ENCODE measurements at places on chromosomes 3 and 15.

DNA sequence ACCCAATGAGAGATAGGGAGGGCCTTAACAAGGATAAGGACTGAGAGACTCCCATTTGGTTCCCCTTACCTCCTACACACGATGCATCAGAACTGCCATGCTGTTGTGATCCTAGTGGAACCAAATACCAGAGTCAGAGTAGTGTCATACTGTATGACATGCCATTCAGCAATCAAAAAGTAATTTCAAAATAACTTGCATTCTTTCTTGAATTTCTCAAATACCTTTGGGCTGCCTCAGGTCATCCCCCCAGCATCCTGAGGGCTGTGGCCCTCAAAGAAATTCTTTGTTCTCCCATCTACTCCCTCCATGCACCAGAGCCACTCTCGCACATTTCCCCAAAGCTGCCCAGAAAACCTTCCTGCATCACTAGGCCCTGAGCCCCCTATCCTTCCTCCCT is 68.9 kb upstream of the PPP2R3A start:
- DNase-seq: no peak

- no peak for DNase-seq
These were observed 363.5 kb upstream of the FRG2C start for GRCh38 chr3:75300606-75301005.

- DNase-seq: no peak
These were observed 36.8 kb upstream of the NEO1 start for GRCh38 chr15:73015493-73015892.

- DNase-seq: no peak
These were observed 3.6 kb upstream of the GK5 start for GRCh38 chr3:142228964-142229363.

DNA sequence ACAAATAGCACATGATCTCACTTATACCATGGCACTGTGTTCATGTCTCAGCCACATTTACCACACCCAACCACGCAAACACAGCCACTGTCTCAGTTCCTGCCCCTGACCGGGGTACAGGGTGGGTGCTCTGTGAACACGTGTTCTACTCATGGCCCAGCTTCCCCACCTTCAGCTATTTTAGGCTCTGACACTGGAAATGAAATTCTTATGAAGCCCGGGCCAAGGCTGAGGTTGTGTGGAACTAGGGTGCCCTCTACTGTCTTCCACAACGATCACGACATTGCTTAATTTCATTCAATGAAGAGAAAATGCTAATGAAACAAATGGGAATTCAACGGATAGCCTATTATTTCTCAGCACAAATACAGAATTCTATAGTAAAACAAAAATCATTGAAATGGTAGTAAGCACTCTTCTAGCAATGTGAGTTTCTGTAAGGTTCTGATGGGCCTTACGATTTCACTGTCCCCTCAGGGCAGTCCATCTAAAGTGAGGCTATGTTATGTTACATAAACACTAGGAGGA is 2.1 kb upstream of the GABRA5 start:
- DNase-seq: peak; percentile 2

DNA sequence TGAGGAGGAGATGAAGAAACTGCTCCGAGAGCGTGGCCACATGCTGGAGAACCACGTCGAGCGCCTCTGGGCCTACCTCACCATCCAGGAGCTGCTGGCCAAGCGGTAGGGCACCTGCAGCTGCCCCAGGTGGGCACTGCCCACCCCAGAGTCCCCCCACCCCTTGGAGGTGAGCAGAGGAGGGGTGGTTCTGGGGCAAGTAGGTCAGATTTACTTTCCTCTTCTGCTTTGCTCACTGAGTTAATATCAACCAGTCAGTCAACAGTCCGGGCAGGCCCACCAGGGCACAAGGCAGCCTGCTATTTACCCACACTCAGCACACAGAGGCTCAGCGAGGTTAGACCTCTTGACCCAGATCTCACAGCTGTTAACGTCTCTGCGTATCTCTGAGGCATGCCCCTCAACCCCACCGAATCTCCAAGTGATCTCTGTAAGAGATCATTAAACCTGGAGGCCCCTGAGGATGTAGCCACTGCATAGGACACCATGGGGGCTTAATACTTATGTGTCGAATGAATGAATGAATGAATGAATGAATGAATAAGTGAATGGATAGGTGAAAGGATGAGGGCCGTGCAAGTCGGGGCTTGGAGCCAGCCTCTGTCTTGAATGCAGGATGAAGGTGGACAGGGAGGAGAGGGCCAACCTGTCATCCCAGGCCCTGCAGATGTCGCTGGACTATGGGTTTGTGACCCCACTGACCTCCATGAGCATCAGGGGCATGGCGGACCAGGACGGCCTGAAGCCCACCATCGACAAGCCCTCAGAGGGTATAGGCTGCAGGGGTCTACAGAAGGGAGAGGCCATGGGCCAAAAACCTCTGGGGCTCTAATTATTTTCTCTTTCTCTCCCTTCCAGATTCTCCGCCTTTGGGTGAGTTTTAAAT is 8.0 kb upstream of the ITIH3 start:
- DNase-seq: no peak

DNA sequence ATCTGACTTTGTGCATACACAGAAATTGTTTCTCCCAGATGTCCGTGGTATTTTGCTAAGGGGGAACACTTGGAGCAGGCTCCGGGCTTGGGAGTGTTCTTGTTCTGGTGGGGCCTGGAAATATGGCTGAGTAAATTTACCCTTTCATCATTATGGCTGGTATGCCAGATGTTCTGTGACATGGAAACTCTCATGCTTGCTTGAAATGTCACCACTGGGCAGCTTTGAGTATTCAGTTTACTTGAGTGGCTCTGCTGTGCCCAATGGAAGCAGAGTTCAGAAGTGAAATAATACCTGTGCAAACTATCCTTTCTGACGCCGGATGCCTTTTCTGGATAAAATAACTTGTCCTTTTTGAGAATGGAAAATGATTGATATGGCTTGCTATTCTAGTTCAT is 283.6 kb upstream of the TPM1 start:
- no peak for DNase-seq

- DNase-seq: no peak
These were observed 123.2 kb upstream of the PLCL2 start for GRCh38 chr3:16761571-16761970.

GRCh38 chr3:87336761-87337160 is 60.4 kb upstream of the POU1F1 start:
- DNase-seq: no peak

DNA sequence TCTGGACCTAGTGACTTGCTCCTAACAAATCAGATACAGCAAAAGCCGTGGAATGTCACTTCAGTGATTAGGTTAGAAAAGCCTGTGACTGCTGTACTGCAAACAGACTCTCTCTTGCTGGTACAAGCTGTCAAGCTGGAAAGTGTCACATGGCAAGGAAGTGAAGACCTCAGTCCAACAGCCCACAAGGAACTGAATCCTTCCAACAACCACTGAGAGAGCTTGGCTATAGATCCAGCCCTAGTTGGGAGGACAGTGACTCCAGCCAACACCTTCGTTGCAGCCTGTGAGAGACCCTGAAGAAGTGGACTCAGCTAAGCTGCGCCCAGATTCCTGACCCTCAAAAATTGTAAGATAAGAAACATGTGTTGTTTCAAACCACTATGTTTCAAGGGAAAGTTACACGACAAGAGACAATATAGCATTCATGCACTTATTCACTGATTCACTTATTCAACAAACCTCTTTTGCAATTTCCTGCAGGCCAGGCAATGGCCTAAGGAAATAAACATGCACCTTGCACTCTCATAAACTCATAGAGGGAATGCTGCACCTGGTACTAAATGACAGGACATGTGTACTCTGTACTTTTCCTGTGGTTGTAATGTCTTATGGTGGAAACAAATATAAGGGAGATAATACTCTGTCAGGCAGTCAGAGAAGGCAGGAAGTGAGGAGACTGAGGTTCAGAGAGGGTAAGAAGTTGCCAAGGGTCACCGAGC is 142.9 kb downstream of the CADPS start:
- DNase-seq: no peak

DNA sequence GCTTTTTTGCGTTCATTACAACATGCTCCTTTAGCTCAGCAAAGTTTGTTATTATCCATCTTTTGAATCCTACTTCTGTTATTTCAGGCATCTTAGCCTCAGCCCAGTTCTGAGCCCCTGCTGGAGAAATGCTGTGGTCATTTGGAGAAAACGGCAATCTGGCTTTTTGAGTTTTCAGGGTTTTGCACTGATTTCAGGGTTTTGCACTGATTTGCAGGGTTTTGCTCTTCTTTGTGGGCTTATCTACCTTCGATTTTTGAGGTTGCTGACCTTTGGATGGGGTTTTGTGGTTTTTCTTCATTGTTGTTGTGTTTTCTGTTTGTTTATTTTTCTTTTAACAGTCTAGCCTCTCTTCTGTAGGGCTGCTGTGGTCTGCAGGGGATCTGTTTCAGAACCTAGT is 137.4 kb downstream of the RSRC1 start:
- DNase-seq: no peak

DNA sequence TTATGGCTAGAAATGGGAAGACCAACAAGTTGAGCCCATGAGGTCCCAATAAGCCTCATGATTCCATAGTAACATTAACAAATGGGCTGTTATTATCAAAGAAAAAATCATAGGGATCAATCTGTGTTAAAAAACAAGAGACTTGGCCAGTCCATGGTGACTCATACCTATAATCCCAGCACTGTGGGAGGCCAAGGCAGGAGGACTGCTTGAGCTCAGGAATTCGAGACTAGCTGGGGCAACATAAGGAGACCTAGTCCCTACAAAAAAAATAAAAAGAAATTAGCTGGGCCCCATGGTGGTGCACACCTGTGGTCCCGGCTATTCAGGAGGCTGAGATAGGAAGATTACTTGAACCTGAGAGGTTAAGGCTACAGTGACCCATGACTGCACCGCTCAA is 124.8 kb downstream of the DMXL2 start:
- DNase-seq: no peak

DNA sequence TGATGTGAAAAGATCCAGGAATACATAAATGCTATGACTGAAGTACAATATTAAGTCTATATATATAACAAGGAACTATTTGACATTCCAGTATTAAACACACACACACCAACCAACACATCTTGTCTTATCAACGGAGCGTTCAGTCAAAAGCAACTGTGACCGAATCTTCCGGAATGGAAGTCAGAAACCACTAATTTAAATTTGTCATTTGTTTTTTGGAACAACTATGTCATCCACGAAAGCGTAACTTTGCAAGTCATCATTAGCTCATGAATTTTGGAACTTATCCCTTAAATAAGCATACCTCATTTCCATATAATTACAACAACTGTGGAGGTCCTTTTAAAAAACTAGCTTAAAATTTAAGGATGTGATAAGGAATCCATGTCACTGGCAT is 5.0 kb downstream of the ZNF385D start:
- no peak for DNase-seq

- no peak for DNase-seq
These were observed 663 bp downstream of the PDCD10 start for GRCh38 chr3:167733961-167734497.

- DNase-seq: no peak
These were observed 109.1 kb downstream of the LPP start for GRCh38 chr3:188262913-188263683.

- DNase-seq: no peak
These were observed 502.1 kb downstream of the ZBBX start for GRCh38 chr3:166877971-166878370.

- DNase-seq: no peak
These were observed 7.7 kb downstream of the SLC6A6 start for GRCh38 chr3:14410106-14410502.

DNA sequence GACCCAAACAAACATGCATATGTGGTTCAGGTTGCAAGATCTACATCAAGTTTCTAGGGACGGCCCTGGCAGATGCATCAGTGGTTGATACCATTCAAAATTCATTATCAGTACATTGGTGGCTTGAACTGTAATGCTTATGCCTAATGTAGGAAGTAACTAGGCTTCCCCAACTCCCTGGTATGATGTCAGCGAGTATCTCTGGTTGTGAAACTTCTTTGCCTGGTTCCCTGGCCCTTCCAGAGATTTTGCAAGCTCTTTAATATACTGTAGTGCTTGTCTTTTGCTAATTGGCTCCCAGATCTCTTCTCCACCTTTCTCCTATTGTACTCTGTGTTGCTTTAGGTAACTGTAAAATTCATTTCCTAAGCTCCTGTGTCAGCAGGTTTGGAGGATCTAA is 114.8 kb upstream of the RARB start:
- DNase-seq: no peak

DNA sequence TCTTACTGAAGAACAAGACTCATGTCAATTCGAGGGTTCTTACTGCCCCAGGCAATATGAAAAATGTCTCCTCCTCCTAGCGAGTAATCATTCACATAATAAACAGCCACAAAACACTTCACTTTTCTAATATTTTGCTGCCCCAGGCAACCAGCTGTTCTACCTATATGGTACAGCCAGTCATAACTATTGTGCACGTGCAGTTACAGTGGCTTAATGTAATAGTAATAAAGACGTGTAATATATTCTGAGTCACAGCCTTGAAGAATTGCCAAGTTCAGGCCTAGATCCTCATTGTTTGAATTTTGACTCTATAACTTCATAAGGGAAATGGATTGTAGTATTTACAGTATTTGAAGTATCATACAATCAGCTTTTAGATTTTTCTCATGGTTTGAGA is 1250.0 kb upstream of the GBE1 start:
- DNase-seq: peak; percentile 35

DNA sequence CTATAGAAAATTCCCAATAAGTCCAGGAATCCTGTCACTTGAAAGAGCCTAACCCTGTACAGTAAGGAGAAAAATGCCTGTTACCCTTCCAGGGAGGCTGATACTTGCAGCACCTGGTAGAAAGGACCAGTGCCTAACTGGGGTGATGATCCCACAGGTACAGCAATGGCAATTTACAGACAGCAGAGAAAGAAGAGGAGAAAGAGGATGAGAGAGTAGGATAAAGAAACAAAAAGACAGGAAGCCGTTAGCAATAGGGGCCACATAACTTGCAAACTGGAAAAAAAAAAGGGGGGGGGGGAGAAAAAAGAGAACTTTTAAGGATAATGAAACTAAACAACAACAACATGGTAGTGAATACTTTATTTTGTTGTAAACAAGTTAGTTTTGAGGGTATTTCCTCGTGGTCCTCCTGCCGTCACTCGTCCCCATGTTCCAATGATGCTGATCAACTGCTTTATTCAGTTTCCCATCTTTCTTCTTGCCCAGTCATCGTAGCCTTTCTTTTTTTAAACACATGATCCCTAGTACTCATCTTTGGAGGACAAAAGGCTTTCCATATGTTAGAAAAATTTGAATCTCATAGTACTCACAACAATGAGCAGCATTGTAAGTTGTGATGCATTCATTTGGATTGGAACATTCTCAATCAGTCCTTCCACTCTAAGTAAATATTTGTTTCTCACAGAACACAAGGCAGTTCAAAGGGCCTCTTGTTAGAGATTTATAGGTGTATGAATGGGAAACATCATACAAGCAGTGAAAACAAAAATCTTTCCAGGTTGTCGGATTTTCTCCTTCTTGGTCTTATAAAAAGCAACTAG is 8.6 kb downstream of the TM4SF1 start:
- no peak for DNase-seq

Measured in SK-N-MC (cell line).